ENCODE measurements at places on chromosomes 6 and 20. TPM values are rescaled to one million over a fixed set of nuclear protein-coding genes. Genes with fewer than 3 reads are reported as not detected.

Gene HLA-DOB
- 0.32 TPM for total RNA-seq

Gene BEND3
- 0.47 TPM for total RNA-seq

Gene PRDM13
- not detected for total RNA-seq

Gene TINAG
- total RNA-seq = not detected

Gene CYB5R4
- 2.7 TPM for total RNA-seq

Gene HEBP2
- total RNA-seq = 11.2 TPM

Gene SMLR1
- not detected for total RNA-seq

Gene FANCE
- 3.8 TPM for total RNA-seq

Gene PLCB4
- 8.2 TPM for total RNA-seq

Gene BACH2
- 0.52 TPM for total RNA-seq

Gene LY86
- total RNA-seq = not detected

Gene PDYN
- total RNA-seq = not detected

Gene PI3
- not detected for total RNA-seq

Gene CD2AP
- total RNA-seq = 14.3 TPM

Gene HLA-DQB2
- not detected for total RNA-seq

Gene MUCL3
- total RNA-seq = not detected

Gene SRXN1
- total RNA-seq = 85.9 TPM
